Large intestine (tissue), 12 donors: ENCODE measurements at places on chromosomes 2 and 18.

GRCh38 chr2:74951211-74951754 lies 7.2 kb upstream of the POLE4 start:
- H3K36me3 ChIP-seq = peaks cover 9% of the 10 kb centered on the region
- H3K27ac ChIP-seq = no peak overlapping the region
- no peak for DNase-seq

DNA sequence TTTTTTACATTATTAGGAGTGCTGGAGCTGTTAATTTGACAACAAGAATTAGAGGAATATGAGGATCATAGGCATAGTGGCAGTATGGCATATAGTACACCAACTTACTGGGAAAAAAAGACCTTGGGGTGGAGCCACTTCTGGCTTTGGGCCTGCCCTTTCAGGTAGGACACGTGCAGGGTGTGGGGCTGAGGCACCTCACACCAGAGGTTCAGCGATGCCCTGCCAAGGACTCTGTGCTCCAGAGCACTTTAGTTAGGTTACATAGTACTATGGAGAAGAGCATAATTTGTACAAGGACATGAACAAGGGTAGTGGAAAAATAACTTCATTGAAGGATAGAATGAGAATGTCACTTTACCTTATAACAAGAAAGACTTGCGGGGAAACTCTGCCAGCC lies 77.1 kb upstream of the CD302 start:
- H3K4me1 ChIP-seq = no peaks in the 10 kb centered on the region
- H3K27me3 ChIP-seq = no peaks in the 10 kb centered on the region
- H3K36me3 ChIP-seq = peaks cover 14% of the 10 kb centered on the region
- no peak overlapping the region for H3K4me3 ChIP-seq

DNA sequence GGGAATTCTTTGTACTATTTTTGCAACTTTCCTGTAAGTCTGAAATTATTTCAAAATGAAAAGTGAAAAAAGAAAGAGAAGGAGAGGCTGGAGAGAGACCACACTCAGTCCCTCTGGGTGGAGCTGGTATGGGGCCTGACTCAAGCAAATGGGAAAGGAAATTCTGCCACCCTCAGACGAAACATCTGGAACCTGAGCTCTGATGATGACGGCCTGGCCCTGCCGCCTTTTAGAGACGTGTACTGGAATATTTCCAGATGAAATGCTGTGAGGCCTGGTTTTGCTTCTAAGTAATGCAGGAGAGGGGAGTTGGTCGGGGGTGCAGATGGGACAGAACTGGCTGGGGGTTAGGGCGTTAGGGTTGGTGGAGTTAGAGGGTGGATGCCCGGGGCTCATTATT lies 57.4 kb upstream of the GLI2 start:
- H3K27ac ChIP-seq = no peak overlapping the region
- no peaks in the 10 kb centered on the region for H3K4me1 ChIP-seq
- no peak overlapping the region for H3K4me3 ChIP-seq
- DNase-seq = no peak

DNA sequence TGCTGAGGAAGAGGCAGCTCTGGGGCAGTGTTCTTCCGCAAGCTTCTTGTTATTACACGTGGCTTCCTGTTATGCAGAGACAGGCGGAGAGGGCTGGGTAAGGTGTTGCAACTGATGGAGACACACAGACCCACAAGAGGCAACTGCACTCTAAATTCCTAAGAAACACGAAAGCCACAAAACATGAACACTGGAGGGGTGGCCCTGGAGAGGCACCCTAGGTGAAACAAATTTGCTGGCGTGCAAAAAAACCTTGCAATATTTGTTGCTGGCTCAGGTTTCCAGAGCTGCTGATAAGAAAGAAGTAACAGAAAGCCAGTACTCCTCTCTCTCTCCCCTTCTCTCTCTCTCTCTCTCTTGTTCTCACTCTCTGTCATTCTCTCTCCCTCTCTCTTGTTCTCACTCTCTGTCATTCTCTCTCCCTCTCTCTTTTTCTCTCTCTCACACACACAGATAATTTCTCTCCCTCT lies 31.8 kb downstream of the ARHGAP25 start:
- no peaks in the 10 kb centered on the region for H3K27me3 ChIP-seq
- no peak overlapping the region for H3K4me3 ChIP-seq
- H3K27ac ChIP-seq = no peak overlapping the region
- no peaks in the 10 kb centered on the region for H3K36me3 ChIP-seq
- no peak for DNase-seq

DNA sequence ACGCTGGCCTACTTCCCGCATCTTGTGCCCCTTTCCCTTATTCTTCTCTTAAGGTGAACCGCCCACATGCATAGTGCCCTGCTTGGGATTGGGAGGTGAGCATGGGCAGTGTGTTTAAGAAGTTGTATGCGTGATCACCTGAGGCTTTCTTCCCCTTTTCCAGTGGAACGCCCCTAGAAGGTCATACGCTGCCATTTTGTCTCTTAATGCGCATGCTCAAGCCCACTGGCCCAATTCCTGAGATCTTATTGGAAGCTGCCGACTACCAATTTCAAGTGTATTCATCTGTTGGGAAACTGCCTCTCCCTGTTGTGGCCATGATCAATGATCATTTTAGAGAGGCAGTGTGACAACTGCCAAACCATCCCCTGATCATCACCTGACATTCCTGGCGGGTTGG lies 3.3 kb upstream of the CETN1 start:
- no peaks in the 10 kb centered on the region for H3K4me1 ChIP-seq
- no peak for DNase-seq
- no peaks in the 10 kb centered on the region for H3K27me3 ChIP-seq
- H3K4me3 ChIP-seq = no peak overlapping the region
- H3K36me3 ChIP-seq = no peaks in the 10 kb centered on the region

DNA sequence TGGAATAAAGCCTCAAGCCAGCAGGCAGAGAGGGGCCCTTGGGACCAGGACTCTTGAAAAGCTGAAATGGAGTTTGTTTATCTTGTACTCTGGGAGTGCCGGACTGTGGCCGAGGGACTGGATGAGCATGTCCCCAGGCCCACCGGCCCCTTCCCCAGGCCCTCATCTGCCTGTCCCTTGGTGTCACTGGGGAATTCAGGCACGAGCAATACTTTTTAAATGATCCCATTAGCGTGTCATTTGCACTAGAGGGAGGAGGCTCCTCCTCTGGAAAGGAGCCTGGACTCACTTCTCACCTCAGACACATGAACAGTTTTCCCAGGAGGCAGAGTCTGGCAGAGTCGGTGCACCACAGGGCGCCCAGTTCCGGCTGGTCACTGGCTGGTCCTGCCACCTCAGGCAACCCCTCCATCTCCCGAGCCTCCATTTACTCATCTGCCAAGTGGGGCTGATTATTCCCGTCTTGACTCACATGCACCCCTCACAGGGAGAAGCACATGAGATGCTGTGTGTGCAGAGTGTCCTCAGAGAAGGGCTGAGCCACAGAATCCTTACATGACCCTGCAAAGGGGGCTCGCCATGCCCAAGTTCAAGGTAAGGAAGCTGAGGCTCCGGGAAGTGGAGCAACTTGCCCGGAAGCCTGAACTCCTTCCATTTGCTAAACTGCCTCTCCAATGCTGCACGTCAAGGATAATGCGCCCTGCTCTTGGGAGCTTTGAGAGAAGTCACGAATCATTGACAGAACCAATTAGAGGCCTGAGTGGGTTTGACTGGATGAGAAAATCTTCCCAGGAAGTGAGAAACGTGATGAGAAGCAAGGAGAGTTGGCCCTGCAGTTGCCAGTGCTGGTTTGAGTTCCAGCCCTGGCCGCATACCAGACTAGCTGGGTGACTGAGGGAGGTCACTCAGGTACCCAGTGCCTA lies 26.7 kb downstream of the CIB4 start:
- peaks cover 34% of the 10 kb centered on the region for H3K4me1 ChIP-seq
- no peak overlapping the region for H3K27ac ChIP-seq

DNA sequence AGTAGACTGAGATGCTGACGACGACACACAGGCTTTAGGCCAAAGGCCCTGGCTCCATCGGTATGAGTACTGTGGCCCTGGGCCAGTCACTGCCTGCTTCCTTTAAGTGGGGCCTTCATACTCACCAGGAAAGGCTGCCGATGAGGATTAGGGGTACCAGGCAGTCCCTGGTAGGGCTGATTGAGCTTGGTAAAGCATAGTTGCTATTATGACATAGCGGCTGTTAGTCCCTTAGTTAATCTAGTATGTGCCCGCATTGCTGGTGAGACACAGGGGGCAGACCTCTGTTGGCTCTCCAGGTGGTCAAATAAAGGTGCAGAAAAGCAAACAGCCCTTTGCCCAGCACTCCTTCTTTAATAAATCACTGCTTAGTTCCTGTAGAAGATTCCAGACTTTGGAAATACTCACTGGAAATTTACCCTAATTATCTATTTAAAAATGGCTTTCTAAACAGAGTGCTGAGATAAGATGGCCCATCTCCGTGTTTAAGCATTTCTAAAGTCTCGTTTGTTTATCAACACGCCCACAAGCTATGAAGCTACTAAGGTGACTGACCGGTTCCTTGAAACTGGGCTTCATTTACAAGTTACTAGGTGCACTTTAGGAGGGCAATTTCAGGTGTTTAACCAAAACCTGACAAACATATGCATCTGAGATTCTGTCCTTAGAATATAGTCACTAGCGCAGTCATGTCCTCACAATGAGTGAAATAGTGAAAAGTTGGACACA lies 8.7 kb upstream of the BIN1 start:
- H3K4me3 ChIP-seq = no peak overlapping the region
- no peaks in the 10 kb centered on the region for H3K36me3 ChIP-seq
- peak; percentile 36 for DNase-seq
- peak overlapping the region; percentile 57 for H3K27ac ChIP-seq
- H3K4me1 ChIP-seq = peaks cover 17% of the 10 kb centered on the region

DNA sequence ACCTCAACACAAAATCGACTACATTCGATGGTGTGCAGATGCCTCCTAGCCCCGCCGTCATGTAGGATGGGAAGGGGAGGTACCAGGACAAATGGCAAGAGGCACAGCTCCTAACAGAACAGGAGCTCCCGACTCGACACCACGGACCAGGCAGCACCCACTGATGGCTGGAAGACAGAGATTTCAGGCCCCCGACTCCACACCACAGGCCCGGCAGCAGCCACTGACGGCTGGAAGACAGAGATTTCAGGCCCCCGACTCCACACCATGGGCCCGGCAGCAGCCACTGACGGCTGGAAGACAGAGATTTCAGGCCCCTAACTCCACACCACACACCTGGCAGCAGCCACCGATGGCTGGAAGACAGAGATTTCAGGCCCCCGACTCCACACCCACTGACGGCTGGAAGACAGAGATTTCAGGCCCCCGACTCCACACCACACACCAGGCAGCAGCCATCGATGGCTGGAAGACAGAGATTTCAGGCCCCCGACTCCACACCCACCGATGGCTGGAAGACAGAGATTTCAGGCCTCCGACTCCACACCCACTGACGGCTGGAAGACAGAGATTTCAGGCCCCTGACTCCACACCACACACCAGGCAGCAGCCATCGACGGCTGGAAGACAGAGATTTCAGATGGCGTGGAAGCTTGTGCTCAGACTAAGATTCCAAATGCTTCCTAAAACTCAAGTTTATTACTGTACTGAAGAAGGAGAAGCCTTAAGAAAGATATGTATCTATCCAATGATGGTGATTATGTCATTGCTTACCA lies 135.5 kb downstream of the EIPR1 start:
- DNase-seq = no peak
- no peaks in the 10 kb centered on the region for H3K36me3 ChIP-seq
- no peak overlapping the region for H3K27ac ChIP-seq
- no peaks in the 10 kb centered on the region for H3K4me1 ChIP-seq

DNA sequence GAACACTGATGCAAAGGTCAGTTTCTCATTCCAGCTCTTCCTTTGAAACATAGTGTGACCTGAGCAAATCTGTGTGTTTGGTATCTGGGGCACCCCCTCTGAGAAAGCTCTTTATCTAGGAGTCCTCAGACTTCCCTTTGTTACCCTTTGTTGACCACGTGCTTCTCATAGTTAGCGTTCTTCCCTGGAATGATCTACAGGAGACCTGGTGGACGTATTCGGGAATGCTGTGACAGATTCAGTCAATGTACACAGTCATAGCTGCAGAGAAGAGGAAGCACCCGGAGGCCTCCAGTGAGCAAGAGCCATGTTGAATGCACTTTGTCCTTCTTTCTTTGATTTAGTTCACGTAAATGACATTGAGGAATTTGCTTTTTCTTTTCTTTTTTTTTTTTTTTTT lies 10.7 kb upstream of the CHMP1B start:
- H3K27ac ChIP-seq = peak overlapping the region; percentile 52
- no peak overlapping the region for H3K4me3 ChIP-seq
- peak; percentile 42 for DNase-seq
- H3K4me1 ChIP-seq = no peaks in the 10 kb centered on the region

- no peak overlapping the region for H3K4me3 ChIP-seq
- no peak overlapping the region for H3K27ac ChIP-seq
- H3K4me1 ChIP-seq = no peaks in the 10 kb centered on the region
- H3K27me3 ChIP-seq = no peaks in the 10 kb centered on the region
- no peak for DNase-seq
Observed at GRCh38 chr2:38716185-38716584, 35.0 kb downstream of the SRSF7 start.

DNA sequence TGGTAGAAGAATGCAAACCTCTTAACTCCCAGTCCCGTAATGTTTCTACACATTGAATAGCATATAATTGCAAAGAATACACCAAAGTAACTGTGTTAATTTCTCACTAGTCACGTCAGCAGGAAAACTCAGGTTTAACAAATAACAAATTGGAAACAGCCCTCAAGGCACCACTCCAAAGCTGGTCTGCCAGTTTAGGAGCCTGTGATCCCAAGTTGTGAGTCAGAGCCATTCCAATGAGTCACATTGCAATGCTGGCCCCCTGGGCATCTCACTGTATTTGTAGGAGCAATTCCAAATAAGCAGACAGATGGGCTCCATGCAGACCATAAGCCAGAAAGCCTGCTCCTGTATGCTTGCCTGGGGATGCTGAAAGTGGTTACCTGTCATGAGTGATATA lies 143.2 kb upstream of the SETBP1 start:
- H3K36me3 ChIP-seq = no peaks in the 10 kb centered on the region
- no peaks in the 10 kb centered on the region for H3K27me3 ChIP-seq
- DNase-seq = no peak
- H3K4me1 ChIP-seq = no peaks in the 10 kb centered on the region
- H3K4me3 ChIP-seq = no peak overlapping the region

- H3K36me3 ChIP-seq = no peaks in the 10 kb centered on the region
- no peak overlapping the region for H3K4me3 ChIP-seq
- DNase-seq = no peak
- H3K27ac ChIP-seq = no peak overlapping the region
Observed at GRCh38 chr18:37741032-37741623, 175.5 kb upstream of the CELF4 start.

GRCh38 chr2:164523009-164523408 lies 98.3 kb downstream of the GRB14 start:
- no peaks in the 10 kb centered on the region for H3K4me1 ChIP-seq
- H3K27me3 ChIP-seq = no peaks in the 10 kb centered on the region
- no peak for DNase-seq
- H3K36me3 ChIP-seq = no peaks in the 10 kb centered on the region

DNA sequence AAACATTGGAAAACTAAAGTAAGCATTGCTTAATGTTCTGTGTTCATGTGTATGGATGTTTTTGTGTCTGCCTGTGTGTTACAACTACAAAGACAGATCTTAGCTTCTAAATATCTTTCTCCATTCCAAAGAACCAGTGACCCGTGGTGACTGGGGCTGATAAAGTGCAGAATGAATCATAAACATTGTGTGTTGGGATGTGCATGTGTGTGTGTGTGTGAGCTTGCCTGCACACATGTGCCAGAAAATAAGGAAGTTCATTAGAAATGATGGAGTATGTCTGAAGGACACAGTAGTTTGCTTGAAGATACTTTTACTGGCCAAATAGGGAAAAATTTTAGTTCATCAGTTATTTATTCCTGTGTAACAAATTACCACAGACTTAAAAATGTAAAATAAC lies 756.6 kb upstream of the CELF4 start:
- no peak overlapping the region for H3K4me3 ChIP-seq
- no peak for DNase-seq
- no peaks in the 10 kb centered on the region for H3K36me3 ChIP-seq
- H3K4me1 ChIP-seq = no peaks in the 10 kb centered on the region
